Cardiac muscle cell (in vitro differentiated cells and primary cell): ENCODE measurements at places on chromosomes 6 and 20. TPM values are rescaled to one million over a fixed set of nuclear protein-coding genes. Genes with fewer than 3 reads are reported as not detected.

Gene SPATA25
- total RNA-seq, result 35.9 and 42.8 TPM in 2 replicates

Gene BPIFB1
- not detected in 2 replicates for total RNA-seq

Gene VSTM2L
- 136 and 321 TPM in 2 replicates for total RNA-seq

Gene LINC00237
- not detected in 2 replicates for total RNA-seq

Gene OR2J3
- not detected in 2 replicates for total RNA-seq

Gene TCP11
- 0.27 TPM in 1 of 2 replicates, not detected in the other for total RNA-seq

DNA sequence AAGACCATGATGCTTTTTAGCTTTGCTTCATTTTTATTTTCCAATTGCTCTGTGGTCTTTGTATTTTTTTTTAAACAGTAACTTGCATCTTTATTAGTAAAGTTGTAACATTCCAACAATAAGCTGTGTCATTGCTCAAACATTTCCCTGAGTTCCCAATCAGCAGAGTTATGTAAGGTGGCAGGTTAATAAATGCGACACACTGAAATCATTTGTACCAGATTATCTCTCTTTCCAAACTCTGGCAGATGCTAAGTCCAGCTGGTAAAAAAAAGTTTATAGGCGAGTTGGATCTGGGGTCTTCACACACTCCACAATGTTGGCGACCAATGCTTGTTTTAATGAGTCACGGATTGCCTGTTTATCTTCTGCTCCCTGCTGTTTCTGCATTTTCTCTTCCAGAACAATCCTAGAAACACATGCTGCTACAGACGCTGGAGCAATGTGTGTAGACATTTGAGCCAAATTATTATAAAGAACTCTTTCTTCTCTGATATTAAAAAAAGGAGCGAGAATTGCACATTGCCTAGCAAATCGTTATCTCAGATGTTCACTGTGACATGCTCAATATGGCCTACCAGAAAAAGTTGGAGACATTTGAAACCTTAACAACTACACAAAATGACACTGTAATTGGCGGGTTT is 113.6 kb upstream of the IFNGR1 start:
- H3K27me3 ChIP-seq, result no peaks in the 10 kb centered on the region
- no peaks in the 10 kb centered on the region for H3K36me3 ChIP-seq
- H3K4me1 ChIP-seq, result no peaks in the 10 kb centered on the region
- DNase-seq, result no peak

- H3K27me3 ChIP-seq, result no peaks in the 10 kb centered on the region
- H3K27ac ChIP-seq, result no peak overlapping the region
- peaks cover 6% of the 10 kb centered on the region for H3K4me1 ChIP-seq
- DNase-seq, result no peak
These were observed 3.1 kb upstream of the CAP2 start for GRCh38 chr6:17390276-17390675.

GRCh38 chr6:40708049-40708448 is 120.9 kb upstream of the LRFN2 start:
- no peaks in the 10 kb centered on the region for H3K4me1 ChIP-seq
- H3K27me3 ChIP-seq, result no peaks in the 10 kb centered on the region
- no peaks in the 10 kb centered on the region for H3K36me3 ChIP-seq
- no peak overlapping the region for H3K4me3 ChIP-seq

DNA sequence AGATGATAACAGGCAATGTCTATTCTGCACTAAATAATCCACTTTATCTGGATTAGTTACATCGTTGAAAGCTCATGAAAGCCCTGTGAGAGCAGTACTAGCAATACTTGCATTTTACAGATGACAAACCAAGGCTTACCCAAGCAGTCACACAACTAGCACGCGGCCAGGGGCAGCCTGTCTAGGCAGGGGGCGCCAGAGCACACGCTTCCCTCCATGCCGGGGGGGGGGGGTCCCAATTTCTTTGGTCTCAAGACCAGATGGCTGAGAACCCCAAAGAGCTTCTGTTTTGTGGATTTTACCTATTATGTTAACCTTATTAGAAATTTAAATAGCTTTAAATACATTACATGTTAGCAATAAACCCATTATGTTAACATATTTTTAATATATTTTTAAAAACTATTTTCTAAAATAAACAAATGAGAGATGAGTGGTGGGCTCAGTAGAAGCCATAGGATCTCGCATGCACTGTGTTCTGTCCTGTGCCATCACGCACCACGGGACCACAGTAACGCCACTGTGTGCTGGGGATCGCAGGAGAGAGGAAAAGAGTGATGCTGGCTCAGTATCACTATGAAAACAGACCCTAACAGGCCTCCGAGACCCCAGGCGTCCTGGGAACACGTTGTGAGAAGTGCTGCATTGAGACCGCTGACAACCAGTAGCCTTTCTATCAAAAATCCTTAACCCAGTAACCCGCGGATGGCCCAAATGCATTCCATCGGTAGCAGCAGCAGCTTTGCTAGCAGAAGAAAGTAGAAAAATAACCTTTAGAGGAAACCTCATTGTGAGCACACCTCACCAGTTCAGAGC is 5.3 kb upstream of the PRR18 start:
- DNase-seq, result peak; percentile 69

GRCh38 chr6:16769131-16769985 is 8.1 kb upstream of the ATXN1 start:
- no peak overlapping the region for H3K27ac ChIP-seq
- no peaks in the 10 kb centered on the region for H3K27me3 ChIP-seq
- no peaks in the 10 kb centered on the region for H3K36me3 ChIP-seq
- H3K4me1 ChIP-seq, result peaks cover 19% of the 10 kb centered on the region
- no peak overlapping the region for H3K4me3 ChIP-seq

- no peak overlapping the region for H3K27ac ChIP-seq
- peak; percentile 46 for DNase-seq
- H3K36me3 ChIP-seq, result no peaks in the 10 kb centered on the region
- no peaks in the 10 kb centered on the region for H3K4me1 ChIP-seq
- H3K27me3 ChIP-seq, result no peaks in the 10 kb centered on the region
These were observed 81.7 kb downstream of the COL9A1 start for GRCh38 chr6:70221025-70221714.

DNA sequence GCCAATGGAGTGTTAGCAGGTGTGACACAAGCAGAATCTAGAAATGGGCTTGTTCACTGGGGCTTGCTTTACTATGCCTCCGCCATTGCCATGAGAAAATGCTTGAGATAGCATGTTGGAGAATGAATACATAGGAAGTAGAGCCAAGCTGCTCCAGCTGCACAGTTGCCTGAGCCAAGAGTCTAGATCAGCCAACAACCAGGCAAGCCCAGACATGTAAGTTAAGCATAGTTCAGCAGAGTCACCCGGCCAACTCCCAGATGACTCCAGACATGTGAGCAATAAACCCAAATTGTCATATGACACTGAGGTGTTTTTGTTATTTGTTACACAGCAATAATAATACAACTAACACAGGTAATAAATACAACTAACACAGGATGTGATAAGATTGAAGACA is 167.9 kb downstream of the HAO1 start:
- H3K4me3 ChIP-seq, result no peak overlapping the region
- no peak overlapping the region for H3K27ac ChIP-seq
- peak; percentile 56 for DNase-seq

DNA sequence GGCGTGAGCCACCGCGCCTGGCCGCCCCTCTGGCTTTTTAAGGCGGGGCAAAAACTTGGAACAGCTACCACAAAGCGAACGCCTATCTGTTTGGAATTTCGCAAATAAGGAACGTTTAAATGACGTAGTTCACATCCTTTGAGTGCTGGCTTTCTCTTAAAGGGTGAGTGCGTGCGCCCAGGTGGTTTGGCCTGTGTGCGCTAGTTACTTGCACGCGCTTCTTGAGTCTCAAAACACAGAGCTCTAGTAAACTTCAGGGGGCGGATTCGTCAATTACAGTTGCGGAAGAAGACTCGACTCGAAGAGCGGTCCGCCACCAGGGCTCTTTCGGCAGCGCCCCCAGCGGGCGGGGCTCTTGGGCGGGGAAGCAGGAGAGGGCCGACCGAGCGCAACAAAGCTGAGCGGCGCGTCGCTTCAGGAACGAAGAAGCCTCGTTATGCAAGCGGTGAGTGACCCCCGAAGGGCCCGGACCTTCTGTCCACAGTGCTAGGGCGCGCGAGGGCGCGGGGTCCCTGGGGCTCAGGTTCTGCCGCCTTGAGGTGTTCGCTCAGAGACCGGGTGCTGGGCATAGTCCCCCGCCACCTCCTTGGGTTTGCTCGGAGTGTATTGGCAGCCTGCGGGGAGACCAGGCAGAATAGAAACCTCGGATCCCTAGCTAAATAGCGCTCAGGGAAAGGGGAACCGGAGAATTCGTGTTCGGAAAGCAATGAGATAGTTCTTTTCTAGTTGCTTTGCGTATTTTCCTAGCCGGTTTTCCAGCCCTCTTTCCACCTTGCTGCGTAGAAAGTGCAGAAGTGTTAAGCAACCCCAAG is at the start of gene SYCP2L:
SYCP2L (plus strand) TSS at position 362 of the 812 bp plus-strand sequence; CDS start at position 437, 75 bp downstream.
- peak; percentile 68 for DNase-seq
- peaks cover 59% of the 10 kb centered on the region for H3K27me3 ChIP-seq
- H3K36me3 ChIP-seq, result no peaks in the 10 kb centered on the region
- H3K27ac ChIP-seq, result no peak within 1 kb of the TSS

GRCh38 chr6:76532647-76533046 is 460.2 kb upstream of the IMPG1 start:
- H3K27me3 ChIP-seq, result no peaks in the 10 kb centered on the region
- DNase-seq, result no peak
- H3K4me1 ChIP-seq, result no peaks in the 10 kb centered on the region

DNA sequence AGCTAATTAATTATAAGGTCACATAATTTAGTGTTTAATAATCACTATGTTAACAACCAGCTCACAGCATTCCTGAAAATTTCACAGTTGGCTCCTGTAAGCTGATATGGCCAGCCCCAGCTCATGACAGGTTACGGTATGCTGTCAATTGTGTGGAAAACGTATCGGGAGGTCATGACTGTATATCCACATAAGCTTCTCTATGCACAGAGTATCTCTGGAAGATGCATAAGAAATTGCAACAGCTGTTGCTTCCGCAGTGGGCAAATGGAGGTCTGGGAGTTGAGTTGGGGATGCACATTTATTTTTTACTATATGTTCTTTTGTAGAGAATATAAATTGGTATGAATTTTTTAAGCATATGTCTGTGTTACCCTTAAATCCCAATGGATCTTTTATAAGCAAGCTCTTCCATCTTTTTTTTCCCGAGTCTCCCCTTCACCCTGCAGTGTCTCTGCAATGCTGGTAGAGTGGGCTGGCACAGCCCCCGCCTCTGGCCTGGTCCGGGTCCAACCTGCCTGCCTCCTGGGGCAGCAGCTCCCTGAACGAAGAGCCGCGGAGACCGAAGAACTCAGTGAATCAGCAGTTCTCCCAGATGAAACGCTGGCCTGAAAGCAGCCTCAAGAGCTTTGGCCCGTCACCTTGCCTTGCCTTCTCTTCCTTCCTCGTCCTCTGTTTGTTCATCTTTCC is 139.9 kb upstream of the CDYL start:
- no peak overlapping the region for H3K27ac ChIP-seq
- DNase-seq, result no peak
- H3K4me3 ChIP-seq, result no peak overlapping the region
- no peaks in the 10 kb centered on the region for H3K36me3 ChIP-seq
- no peaks in the 10 kb centered on the region for H3K27me3 ChIP-seq
